ENCODE measurements at places on chromosomes 5 and 9. TPM values are rescaled to one million over a fixed set of nuclear protein-coding genes. Genes with fewer than 3 reads are reported as not detected.
A peak's percentile ranks its signal among the peaks of the same experiment; 100 is the strongest.

DNA sequence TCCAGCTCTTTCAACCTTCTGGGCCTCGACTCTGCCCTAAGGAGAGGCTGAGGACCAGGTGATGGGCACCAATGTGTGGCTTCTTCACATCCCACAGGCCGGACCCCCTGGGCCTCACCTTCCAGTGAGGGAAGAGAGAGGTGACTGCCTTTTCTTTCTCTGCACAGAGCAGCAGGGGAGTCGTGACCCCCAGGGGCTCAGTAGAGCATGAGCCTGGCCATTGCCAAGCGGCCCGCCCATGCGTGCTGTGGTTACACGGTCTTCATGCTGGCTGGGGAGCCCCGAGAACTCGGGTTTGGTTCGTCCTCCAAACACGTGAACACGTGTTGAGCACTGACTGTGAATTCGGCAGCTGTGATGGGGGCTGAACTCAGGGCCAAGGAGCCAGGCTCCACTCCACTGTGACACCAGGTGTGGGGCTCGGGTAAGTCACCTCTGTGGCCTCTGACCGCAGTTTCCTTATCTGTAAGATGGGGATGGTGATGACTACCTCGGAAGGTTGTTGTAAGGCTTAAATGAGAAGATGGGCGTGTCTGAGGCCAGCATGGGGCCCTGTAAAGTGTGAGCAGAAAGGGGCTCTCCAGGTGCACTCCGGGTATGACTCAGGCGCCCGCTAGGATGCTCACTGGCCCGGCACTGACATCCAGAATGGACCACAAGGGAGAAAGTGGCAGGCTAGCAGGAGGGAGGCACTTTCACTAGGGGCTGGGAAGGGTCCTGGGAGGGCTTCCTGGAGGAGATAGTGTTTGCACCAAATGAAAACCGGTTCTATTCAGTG lies 13.4 kb upstream of the GRHPR start:
- H3K27me3 ChIP-seq: peaks cover 6% of the 10 kb centered on the region
- no peaks in the 10 kb centered on the region for H3K36me3 ChIP-seq
- no peak overlapping the region for H3K27ac ChIP-seq
- H3K4me3 ChIP-seq: no peak overlapping the region

GRCh38 chr5:54851449-54851848 lies 133.9 kb downstream of the ESM1 start:
- no peak overlapping the region for H3K27ac ChIP-seq
- H3K4me1 ChIP-seq: peaks cover 2% of the 10 kb centered on the region
- H3K36me3 ChIP-seq: no peaks in the 10 kb centered on the region
- DNase-seq: no peak
- H3K27me3 ChIP-seq: peaks cover 4% of the 10 kb centered on the region

DNA sequence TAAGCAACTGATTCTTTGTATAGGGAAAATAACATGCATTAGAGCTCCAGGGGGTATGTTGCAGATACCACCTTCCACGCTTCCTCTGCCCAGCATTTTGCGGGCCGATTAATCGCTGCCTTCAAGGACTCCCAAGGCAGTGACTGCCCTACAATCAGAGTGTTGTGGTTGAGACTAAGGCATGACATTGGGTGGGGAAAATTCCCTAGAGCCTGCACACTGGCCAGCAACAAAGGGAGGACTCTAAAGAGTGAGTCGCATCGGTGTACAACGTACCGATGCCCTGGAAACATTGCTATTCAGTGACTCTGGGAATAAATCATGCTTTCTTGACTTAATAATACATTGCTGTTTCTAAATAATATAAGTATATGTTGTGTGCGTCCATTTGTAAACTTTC lies 119.7 kb downstream of the ZNF462 start:
- no peaks in the 10 kb centered on the region for H3K27me3 ChIP-seq
- no peak for DNase-seq
- no peak overlapping the region for H3K4me3 ChIP-seq
- H3K36me3 ChIP-seq: no peaks in the 10 kb centered on the region
- no peaks in the 10 kb centered on the region for H3K4me1 ChIP-seq

GRCh38 chr5:158643840-158644239 lies 455.9 kb downstream of the EBF1 start:
- peaks cover 1% of the 10 kb centered on the region for H3K27me3 ChIP-seq
- DNase-seq: no peak
- no peak overlapping the region for H3K27ac ChIP-seq
- peaks cover 7% of the 10 kb centered on the region for H3K4me1 ChIP-seq
- no peaks in the 10 kb centered on the region for H3K36me3 ChIP-seq

IFNA21 gene
- total RNA-seq: not detected

BSPRY gene
- total RNA-seq: not detected

GRCh38 chr9:92648474-92648971 lies 21.4 kb downstream of the IPPK start:
- no peaks in the 10 kb centered on the region for H3K36me3 ChIP-seq
- H3K4me3 ChIP-seq: no peak overlapping the region
- DNase-seq: no peak
- no peak overlapping the region for H3K27ac ChIP-seq

DNA sequence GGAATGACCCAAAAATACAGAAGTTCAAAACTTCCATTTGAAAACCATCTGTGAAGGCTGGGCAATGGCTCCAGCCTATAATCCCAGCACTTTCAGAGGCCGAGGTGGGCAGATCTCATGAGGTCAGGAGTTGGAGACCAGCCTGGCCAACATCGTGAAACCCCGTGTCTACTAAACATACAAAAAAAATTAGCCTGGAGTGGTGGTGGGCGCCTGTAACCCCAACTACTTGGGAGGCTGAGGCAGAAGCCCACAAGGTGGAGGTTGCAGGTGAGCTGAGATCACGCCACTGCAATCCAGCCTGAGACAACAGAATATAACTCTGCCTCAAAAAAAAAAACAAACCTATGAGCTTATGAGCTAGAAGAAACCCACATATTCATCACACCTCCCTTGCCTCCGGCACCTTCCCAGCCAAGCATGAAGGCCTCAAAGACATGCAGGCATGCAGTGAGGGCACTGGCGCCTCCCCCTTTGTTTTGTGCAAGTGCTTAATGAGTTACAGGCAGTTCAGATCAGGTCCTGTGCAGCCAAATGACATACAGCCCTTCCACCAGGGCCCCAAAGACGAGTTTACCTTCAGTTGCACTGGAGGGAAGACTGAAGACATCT lies 9.9 kb downstream of the HNRNPH1 start:
- peaks cover 5% of the 10 kb centered on the region for H3K36me3 ChIP-seq
- no peak for DNase-seq
- no peak overlapping the region for H3K27ac ChIP-seq
- H3K4me1 ChIP-seq: peaks cover 47% of the 10 kb centered on the region
- H3K27me3 ChIP-seq: peaks cover 16% of the 10 kb centered on the region

NUTM2F gene
- not detected for total RNA-seq

- peaks cover 3% of the 10 kb centered on the region for H3K4me1 ChIP-seq
- H3K4me3 ChIP-seq: no peak overlapping the region
- H3K27me3 ChIP-seq: peaks cover 8% of the 10 kb centered on the region
These were observed 29.9 kb downstream of the HMCN2 start for GRCh38 chr9:130295431-130295830.

ARSI gene
- not detected for total RNA-seq

DNA sequence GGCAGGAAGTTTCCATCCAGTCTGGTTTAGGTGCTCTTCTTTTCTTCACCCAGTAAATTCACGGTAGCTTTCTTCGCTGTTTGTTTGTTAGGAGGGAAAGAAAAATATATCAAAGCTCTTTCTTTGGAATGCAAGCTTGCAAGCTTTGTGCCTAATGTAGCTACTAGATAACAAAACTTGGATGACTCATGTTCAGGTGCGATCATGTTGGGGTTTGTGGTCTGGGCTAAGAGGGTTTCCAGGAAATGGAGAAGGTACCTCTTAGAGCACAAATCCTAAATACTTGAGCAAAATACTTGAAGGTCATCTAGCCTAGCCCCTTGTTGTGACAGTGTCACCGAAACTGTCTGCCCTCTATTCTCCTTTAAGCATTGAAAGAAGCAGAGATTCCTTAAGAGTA lies 17.7 kb downstream of the SRP19 start:
- no peaks in the 10 kb centered on the region for H3K36me3 ChIP-seq
- H3K4me3 ChIP-seq: no peak overlapping the region
- no peak overlapping the region for H3K27ac ChIP-seq
- H3K27me3 ChIP-seq: no peaks in the 10 kb centered on the region
- H3K4me1 ChIP-seq: no peaks in the 10 kb centered on the region

GRCh38 chr9:35029241-35029640 lies 39.7 kb downstream of the DNAJB5 start:
- DNase-seq: no peak
- peaks cover 5% of the 10 kb centered on the region for H3K27me3 ChIP-seq
- H3K4me3 ChIP-seq: no peak overlapping the region
- no peak overlapping the region for H3K27ac ChIP-seq
- H3K36me3 ChIP-seq: peaks cover 17% of the 10 kb centered on the region

- peaks cover 16% of the 10 kb centered on the region for H3K4me1 ChIP-seq
- H3K27me3 ChIP-seq: peaks cover 4% of the 10 kb centered on the region
- DNase-seq: no peak
- no peak overlapping the region for H3K4me3 ChIP-seq
These were observed 45.6 kb downstream of the FOXI1 start for GRCh38 chr5:170151097-170151831.

PCDHA3 gene
- total RNA-seq: 17.9 TPM

FRMPD1 gene
- total RNA-seq: 38.1 TPM

- H3K36me3 ChIP-seq: no peaks in the 10 kb centered on the region
- H3K27ac ChIP-seq: no peak overlapping the region
- DNase-seq: no peak
- H3K4me1 ChIP-seq: no peaks in the 10 kb centered on the region
These were observed 1223.3 kb downstream of the MAT2B start for GRCh38 chr5:164728733-164729132.

PCDHGA6 gene
- 6.3 TPM for total RNA-seq

- no peaks in the 10 kb centered on the region for H3K27me3 ChIP-seq
- no peaks in the 10 kb centered on the region for H3K4me1 ChIP-seq
- H3K4me3 ChIP-seq: no peak overlapping the region
These were observed 20.3 kb upstream of the OSMR start for GRCh38 chr5:38825494-38825893.

TMEM215 gene
- total RNA-seq: 0.27 TPM

STC2 gene
- total RNA-seq: 14.0 TPM

DNA sequence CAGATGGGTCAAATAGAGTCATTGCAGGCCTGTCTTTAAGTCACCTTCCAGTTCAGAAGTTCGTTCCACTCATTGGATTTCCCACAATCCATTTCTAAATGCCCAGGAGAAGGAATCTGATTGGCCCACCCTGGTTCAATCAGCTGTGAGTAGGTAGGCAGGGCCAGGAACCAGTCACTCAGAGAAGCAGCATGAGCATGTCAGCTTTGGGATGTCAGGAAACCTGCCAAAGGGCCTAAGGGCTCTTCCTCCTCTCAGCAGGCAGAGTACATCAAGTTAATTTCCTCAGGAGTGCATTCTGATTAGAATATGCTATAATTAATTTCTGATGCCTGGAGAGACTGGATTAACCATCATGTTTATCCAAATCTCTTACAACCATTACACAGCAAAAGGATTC lies 412.9 kb upstream of the CCNH start:
- no peaks in the 10 kb centered on the region for H3K27me3 ChIP-seq
- no peaks in the 10 kb centered on the region for H3K36me3 ChIP-seq
- no peak overlapping the region for H3K4me3 ChIP-seq
- H3K4me1 ChIP-seq: no peaks in the 10 kb centered on the region
- no peak overlapping the region for H3K27ac ChIP-seq
- DNase-seq: no peak

- no peak overlapping the region for H3K27ac ChIP-seq
- no peaks in the 10 kb centered on the region for H3K36me3 ChIP-seq
- H3K27me3 ChIP-seq: no peaks in the 10 kb centered on the region
- no peak for DNase-seq
These were observed 374.9 kb downstream of the PSAT1 start for GRCh38 chr9:78671785-78672184.

SLC34A1 gene
- total RNA-seq: not detected

DNA sequence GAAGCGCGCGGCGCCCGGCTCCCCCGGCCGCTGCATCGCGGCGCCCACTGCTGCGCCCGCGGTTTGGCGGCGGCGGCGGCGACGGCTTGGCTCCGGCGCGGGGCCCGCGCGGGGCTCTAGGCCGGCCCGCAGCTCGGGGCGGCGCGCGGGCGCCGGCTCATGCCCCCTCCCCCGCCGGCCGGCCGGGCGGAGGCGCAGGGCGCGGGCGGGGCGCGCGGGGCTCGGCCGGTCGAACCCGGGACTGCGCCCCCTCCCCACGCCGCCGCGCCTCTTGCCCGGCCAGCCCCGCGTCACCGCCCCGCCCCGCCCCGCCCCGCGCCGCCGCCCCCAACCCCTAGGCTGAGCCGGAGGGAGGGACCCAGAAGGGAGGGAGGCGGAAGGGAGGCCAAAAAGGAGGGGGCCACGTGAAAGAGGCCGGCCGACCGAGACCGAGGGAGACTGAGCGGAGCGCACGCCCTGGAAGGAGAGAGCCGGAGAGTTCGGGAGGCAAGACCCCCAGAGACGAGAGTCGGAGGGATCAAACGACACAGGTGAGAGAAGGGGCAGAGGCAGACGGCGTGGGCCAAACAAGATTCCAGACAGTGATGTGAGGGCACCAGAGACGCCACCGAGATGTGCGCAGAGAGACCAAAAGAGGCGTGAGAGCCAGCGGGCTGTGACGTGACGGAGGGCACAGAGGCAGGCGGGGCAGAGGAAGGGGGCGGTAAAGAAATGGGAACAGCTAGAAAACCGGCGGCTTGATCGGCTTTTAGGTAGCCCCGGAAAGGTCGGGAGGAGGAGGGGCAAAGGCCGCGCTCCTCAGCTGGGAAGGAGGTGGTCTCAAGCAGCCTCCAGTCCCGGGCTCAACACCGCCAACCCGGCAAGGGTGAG lies at the start of gene BARX1:
Gene BARX1, minus strand, starts transcription at position 245 of the 870 bp plus-strand sequence. Its CDS starts 209 bp downstream, at position 36.
- H3K27ac ChIP-seq: no peak within 1 kb of the TSS
- H3K27me3 ChIP-seq: peaks cover 46% of the 10 kb centered on the region
- H3K36me3 ChIP-seq: peaks cover 4% of the 10 kb centered on the region
- peaks cover 9% of the 10 kb centered on the region for H3K4me1 ChIP-seq
- peak within 1 kb of the TSS; percentile 92 for H3K4me3 ChIP-seq

DNA sequence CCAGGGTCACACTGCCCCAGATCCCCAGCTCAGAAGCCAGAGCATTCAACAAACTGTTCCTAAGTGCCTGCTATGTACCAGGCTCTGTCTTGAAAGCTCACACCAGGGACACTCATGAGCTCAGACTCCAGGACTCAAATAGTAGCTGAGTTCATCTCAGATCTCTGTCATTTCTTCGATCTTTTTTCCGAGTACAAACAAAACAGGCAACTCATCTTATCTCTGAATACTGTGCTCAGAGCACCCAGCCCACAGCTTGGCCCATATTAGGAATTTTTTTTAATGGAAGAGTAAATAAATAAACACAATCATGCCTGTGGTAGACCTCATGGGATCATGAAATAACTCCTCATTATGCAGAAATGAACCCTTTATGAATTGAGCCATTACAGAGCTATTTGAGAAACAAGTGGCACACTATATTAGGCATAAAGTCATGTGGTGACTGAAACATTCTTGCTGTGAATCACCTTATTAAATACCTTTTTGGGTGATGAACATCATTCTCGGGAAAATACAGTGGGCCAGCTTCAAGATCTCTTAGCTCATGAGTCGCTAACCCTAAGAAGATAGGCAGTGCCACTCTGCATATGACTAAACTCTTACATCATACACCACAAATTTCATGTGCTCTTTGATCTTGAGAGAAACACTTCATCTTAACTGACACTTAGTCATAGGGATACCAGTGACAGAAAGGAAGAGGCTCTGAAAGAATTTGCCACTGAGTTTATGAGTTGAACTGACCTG lies 9.9 kb downstream of the SH3RF2 start:
- no peak overlapping the region for H3K4me3 ChIP-seq
- no peaks in the 10 kb centered on the region for H3K36me3 ChIP-seq
- no peaks in the 10 kb centered on the region for H3K27me3 ChIP-seq
- no peak overlapping the region for H3K27ac ChIP-seq
- H3K4me1 ChIP-seq: peaks cover 2% of the 10 kb centered on the region
- no peak for DNase-seq

CDH6 gene
- total RNA-seq: 178 TPM
